ENCODE measurements at places on chromosomes 5 and 9.
A peak's percentile ranks its signal among the peaks of the same experiment; 100 is the strongest.

DNA sequence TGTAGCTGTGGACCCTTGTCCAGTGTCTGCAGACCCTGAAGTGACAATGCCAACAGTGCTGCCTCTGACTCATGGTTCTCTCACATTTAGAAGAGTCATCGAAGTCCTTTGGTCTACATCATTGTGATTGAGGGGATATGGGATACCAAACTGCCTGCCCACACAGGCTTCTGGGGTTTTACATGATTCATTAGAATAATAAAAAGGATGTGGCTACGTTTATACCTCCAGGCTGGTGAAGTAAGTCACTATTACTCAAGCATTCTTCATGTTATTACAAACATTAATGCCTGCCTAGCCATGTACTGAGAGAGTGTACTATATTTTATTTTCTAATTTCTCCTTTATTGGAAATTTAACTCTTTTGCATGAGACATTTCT, 365.7 kb downstream of the SPATA31D1 start:
- DNase-seq, result no peak

DNA sequence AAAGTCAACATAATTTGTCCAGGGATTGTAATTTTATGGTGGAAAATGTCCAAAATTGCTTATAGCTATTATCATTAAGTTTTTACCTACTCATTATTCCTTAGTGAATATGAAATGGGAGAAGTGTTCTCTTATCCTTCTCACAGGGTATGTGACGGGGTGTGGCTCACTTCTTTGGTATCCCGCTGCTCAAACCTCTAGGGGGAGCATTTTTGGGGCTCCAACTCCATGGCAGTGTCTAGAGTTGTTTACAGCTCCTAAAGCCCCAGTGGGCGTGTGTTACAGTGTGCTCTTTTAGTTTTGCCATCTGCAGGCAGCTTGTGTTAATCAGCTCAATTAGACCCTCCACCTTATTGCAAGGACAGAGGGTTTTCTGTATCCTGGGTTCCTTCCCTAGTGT, 89.4 kb downstream of the CDKN2A start:
- DNase-seq, result peak; percentile 19

- no peak for DNase-seq
Observed at GRCh38 chr5:19546521-19546920, 441.5 kb downstream of the CDH18 start.

DNA sequence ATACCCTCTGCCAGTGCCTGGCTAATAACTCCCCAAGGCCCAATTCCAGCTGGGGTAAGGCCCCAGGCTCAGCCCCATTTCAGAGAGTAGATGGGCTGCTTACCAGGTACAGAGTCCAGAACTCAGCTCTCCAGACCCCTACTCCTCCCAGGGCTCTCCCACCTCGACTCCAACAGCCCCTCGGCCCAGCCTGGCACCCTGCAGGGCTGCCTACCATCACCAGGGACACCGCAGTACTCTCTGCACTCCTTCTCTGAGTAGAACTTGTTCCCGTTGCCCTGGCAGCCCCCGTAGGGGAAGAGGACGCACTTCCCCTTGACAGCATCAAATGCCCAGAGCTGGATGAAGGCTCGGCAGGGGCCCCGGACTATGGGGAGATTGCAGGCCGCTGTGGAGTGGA, 17.4 kb downstream of the AMBP start:
- DNase-seq, result no peak

GRCh38 chr9:71549023-71549422, 219.3 kb downstream of the CEMIP2 start:
- no peak for DNase-seq
